ENCODE measurements at places on chromosomes 2 and 18. TPM values are rescaled to one million over a fixed set of nuclear protein-coding genes. Genes with fewer than 3 reads are reported as not detected.

ARHGAP25 gene
- total RNA-seq = 5.7 TPM

LOXHD1 gene
- not detected for total RNA-seq

AQP4 gene
- total RNA-seq = 0.42 TPM

DNER gene
- total RNA-seq = 2.9 TPM

IL37 gene
- total RNA-seq = not detected

DNA sequence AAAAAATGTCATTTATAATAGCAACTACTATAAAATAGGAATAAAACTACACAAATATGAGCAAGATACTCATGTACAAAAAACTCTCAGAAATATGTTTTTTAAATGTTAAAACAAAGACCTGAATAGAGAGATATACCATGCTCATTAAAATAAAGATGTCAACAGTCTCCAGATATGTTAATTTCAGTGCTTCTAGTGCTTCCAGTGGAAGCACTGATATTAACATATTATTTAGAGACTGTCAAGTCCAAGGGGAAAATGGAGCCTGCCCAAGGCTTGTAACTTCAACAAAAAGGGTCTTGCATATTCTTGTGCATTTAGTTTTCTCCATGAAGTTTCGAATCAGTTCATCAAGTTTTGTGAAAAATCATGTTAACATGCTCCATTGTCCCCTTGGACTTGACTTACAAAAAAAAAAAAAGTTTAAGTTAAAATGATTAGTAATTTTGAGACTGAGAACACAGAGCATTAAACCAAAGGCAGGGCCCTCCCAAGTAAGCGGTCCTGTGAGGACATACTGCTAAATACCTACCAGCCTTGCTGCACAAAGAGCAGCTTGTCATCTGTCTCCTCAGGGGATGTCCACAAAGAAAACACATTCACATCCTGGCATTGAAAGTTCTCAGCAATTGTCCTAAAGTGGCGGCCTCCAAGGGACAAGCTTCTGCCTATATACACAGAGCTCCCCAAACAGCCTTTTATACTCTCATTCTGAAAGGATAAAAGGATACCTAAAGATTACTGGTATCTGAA, 501.9 kb upstream of the CHAC2 start:
- H3K27me3 ChIP-seq = no peaks in the 10 kb centered on the region
- no peak overlapping the region for H3K4me3 ChIP-seq
- H3K27ac ChIP-seq = no peak overlapping the region
- no peaks in the 10 kb centered on the region for H3K36me3 ChIP-seq
- no peak for DNase-seq
- no peaks in the 10 kb centered on the region for H3K4me1 ChIP-seq

DNA sequence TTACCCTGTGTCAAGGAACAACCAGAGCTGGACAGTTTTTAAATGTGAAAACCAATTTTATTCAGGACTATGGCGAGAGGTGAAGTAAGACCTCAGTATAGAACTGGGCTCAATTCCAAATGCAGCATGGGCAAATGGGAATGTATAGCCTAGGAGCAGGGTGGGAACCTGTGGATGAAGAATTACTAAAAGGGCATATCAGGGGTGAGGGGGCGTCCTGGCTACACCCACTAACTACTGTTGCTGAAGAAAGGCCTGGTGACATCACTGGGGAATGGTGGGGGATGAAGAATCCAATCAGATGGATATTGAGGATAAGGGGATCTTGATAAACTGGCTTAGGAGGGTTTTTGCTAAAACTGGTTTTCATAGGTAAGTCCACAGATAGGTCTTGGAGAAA, 27.3 kb upstream of the IL37 start:
- H3K4me3 ChIP-seq = no peak overlapping the region
- no peaks in the 10 kb centered on the region for H3K36me3 ChIP-seq
- no peak overlapping the region for H3K27ac ChIP-seq
- DNase-seq = peak; percentile 77
- no peaks in the 10 kb centered on the region for H3K27me3 ChIP-seq

GRCh38 chr2:179170901-179171300, 93.7 kb downstream of the SESTD1 start:
- H3K4me1 ChIP-seq = peaks cover 8% of the 10 kb centered on the region
- H3K27ac ChIP-seq = no peak overlapping the region
- H3K4me3 ChIP-seq = no peak overlapping the region
- H3K36me3 ChIP-seq = no peaks in the 10 kb centered on the region
- no peaks in the 10 kb centered on the region for H3K27me3 ChIP-seq

DNA sequence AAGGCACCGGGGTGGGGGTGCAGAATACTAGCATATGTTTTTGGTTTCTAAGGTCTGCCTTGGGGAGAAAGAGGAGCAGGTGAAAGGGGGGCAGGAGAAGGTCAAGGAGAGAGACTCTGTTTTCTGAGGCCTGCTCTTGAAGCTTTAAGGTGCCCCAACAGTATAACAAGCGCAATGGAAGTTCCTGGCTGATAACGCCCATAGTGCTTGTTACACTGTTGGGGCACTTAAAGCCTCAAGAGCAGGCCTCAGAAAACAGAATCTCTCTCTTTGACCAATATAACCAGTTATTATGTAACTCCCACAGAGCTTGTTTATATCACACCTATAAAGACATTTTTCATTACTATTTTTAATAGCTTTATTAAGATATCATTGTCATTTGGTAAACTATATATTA, 16.5 kb downstream of the OXER1 start:
- peaks cover 18% of the 10 kb centered on the region for H3K36me3 ChIP-seq
- no peak overlapping the region for H3K27ac ChIP-seq
- H3K27me3 ChIP-seq = no peaks in the 10 kb centered on the region
- DNase-seq = peak; percentile 26
- no peak overlapping the region for H3K4me3 ChIP-seq
- no peaks in the 10 kb centered on the region for H3K4me1 ChIP-seq

GRCh38 chr2:234364661-234365060, 132.2 kb downstream of the ARL4C start:
- H3K27ac ChIP-seq = no peak overlapping the region
- no peak for DNase-seq
- H3K4me3 ChIP-seq = no peak overlapping the region
- H3K4me1 ChIP-seq = peaks cover 18% of the 10 kb centered on the region
- H3K36me3 ChIP-seq = no peaks in the 10 kb centered on the region
- no peaks in the 10 kb centered on the region for H3K27me3 ChIP-seq

DNA sequence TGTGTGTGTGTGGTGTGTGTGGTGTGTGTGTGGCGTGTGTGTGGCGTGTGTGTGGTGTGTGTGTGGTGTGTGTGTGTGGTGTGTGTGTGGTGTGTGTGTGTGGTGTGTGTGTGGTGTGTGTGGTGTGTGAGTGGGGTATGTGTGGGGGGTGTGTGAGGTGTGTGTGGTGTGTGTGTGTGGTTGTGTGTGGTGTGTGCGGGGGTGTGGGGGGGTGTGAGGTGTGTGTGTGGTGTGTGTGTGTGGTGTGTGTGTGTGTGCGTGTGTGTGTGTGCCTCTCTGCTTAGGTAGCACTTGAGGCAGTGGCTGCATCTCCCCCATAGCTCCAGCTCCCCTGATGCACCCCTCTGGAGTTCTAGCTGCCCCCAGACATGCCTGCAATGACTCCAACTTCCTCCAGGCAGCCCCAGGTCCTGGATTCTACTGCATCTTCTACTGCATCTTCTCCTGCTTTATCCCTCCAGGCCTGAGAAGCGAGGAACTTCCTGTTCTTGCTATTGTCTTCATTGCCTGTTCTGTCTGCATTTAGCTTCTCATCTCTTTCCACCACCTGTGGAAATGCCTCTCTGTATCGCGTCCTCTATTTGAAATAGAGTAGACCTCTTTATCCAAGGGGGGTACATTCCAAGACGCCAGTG, 22.2 kb upstream of the MLPH start:
- no peaks in the 10 kb centered on the region for H3K36me3 ChIP-seq
- H3K27me3 ChIP-seq = no peaks in the 10 kb centered on the region
- peaks cover 3% of the 10 kb centered on the region for H3K4me1 ChIP-seq
- no peak overlapping the region for H3K4me3 ChIP-seq

GRCh38 chr2:105248316-105249070, 7.0 kb downstream of the GPR45 start:
- H3K4me1 ChIP-seq = peaks cover 6% of the 10 kb centered on the region
- H3K27ac ChIP-seq = no peak overlapping the region
- no peak overlapping the region for H3K4me3 ChIP-seq
- no peaks in the 10 kb centered on the region for H3K27me3 ChIP-seq

- no peaks in the 10 kb centered on the region for H3K4me1 ChIP-seq
- no peaks in the 10 kb centered on the region for H3K36me3 ChIP-seq
- no peak overlapping the region for H3K27ac ChIP-seq
- no peak overlapping the region for H3K4me3 ChIP-seq
These were observed 77.5 kb downstream of the TMEM200C start for GRCh38 chr18:5817816-5818215.

GRCh38 chr2:67255933-67256615, 141.1 kb upstream of the ETAA1 start:
- H3K4me1 ChIP-seq = peaks cover 20% of the 10 kb centered on the region
- H3K27ac ChIP-seq = no peak overlapping the region
- no peak overlapping the region for H3K4me3 ChIP-seq
- H3K27me3 ChIP-seq = no peaks in the 10 kb centered on the region

GRCh38 chr18:66990909-66991308, 387.0 kb upstream of the CDH19 start:
- H3K4me1 ChIP-seq = no peaks in the 10 kb centered on the region
- no peak overlapping the region for H3K27ac ChIP-seq
- no peaks in the 10 kb centered on the region for H3K36me3 ChIP-seq
- no peaks in the 10 kb centered on the region for H3K27me3 ChIP-seq
- H3K4me3 ChIP-seq = no peak overlapping the region
- DNase-seq = no peak

GRCh38 chr2:19614066-19614465, 255.6 kb upstream of the OSR1 start:
- no peak overlapping the region for H3K27ac ChIP-seq
- H3K27me3 ChIP-seq = no peaks in the 10 kb centered on the region
- no peak for DNase-seq
- no peaks in the 10 kb centered on the region for H3K4me1 ChIP-seq
- no peak overlapping the region for H3K4me3 ChIP-seq

- H3K4me1 ChIP-seq = peaks cover 37% of the 10 kb centered on the region
- no peak for DNase-seq
- no peaks in the 10 kb centered on the region for H3K27me3 ChIP-seq
These were observed 28.5 kb downstream of the GALNT1 start for GRCh38 chr18:35610089-35610488.

- no peak for DNase-seq
- no peak overlapping the region for H3K4me3 ChIP-seq
- H3K27ac ChIP-seq = no peak overlapping the region
- no peaks in the 10 kb centered on the region for H3K27me3 ChIP-seq
These were observed 254.7 kb downstream of the RAD51AP2 start for GRCh38 chr2:17263570-17263968.

- no peaks in the 10 kb centered on the region for H3K36me3 ChIP-seq
- no peak for DNase-seq
- peaks cover 7% of the 10 kb centered on the region for H3K27me3 ChIP-seq
- H3K4me1 ChIP-seq = no peaks in the 10 kb centered on the region
- H3K27ac ChIP-seq = no peak overlapping the region
These were observed 18.0 kb upstream of the OLA1 start for GRCh38 chr2:174266288-174266687.

DNA sequence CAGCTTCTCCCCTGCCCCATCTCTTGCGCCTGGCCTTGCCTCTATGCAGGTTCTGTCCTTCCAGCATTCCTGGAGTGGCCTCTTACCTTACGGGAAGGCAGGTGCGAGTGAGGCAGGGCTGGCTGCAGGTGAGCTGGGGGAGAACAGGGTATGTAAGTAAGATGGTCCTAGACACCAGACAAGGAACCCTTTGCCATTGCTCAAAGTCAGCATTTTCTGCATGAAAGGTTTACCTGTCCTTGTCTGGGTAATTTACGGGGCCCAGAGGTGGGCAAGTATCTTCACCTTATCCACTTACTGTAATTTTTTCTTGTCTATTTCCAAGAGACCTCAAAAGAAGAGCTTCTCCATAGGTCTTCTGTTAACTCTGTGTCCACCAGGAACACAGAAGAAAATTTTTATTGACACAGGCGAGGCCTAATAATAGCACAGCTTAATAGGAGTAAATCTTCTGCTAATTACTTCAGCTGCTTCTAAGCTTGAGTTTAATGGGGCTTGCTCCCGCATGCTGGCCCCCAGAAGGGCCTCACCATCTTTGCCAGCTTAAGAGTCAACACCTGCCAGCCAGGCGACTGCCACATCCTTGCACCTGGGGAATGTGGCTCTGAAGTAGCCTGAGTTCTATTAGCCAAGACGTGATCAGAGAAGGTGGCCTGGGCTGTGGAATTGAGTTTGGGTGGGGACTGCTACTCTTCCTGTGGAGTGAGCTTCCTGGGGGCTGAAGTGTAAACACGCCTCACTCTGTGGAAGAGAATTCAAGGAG, 27.1 kb downstream of the PCARE start:
- H3K27ac ChIP-seq = no peak overlapping the region
- H3K4me3 ChIP-seq = no peak overlapping the region
- H3K36me3 ChIP-seq = peaks cover 4% of the 10 kb centered on the region
- H3K27me3 ChIP-seq = no peaks in the 10 kb centered on the region
- no peaks in the 10 kb centered on the region for H3K4me1 ChIP-seq

GRCh38 chr2:135076556-135076955, 24.5 kb downstream of the RAB3GAP1 start:
- H3K4me3 ChIP-seq = no peak overlapping the region
- DNase-seq = no peak
- H3K4me1 ChIP-seq = peaks cover 11% of the 10 kb centered on the region
